Activated T-helper 1 cell treated with Interleukin-2 at 50 U/mL for 16 hours (primary cell): ENCODE measurements at places on chromosomes 7 and 10.

DNA sequence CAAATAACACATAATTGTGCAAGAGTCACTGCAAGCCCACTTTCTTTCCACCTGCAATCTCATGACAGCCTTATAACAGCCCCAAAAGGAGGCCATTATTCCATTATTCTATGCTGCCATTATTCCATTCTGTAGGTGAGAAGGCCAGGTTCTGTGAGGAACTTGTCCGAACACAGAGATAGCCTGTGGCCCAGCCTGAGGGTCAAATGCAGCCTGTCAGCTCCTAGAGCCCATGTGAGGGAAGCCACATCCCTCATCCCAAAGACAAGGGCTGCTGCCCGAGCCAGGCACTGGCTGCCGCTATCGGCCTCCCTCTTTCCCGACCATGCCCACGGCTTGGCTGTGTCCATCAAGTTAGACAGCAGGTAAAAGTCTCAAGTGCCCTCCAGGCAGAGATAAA is 24.1 kb upstream of the C10orf71 start:
- no peak for DNase-seq

- DNase-seq = no peak
These were observed 15.6 kb upstream of the CRHR2 start for GRCh38 chr7:30697719-30698460.

DNA sequence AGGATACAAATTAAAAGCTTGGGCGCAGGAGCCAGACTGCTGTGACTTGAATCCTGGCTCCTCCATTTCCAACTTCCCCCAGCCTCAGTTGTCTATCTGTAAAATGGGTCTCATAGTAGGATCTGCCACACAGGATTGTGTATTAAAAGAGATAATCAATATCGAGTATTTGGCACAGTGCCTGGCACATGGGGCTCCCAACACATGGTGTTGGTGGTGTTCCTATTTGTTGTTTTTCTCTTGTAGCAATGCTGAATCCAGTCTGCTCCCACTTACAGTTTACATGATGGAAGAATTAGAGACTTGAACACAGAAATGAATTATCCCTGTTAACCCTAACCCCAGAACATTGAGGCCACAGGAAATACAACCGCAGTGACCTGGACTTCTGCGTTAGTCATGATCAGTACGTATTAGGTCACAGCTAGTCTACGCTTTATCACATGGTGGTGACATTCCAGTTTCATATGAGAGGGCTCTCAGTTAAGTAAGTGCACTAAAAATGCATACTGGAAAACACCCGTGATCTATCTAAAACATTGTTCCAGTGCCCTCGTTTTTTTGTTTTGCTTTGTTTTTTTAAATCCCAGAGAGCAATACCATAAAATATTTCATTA is 169.5 kb upstream of the KLF14 start:
- no peak for DNase-seq

DNA sequence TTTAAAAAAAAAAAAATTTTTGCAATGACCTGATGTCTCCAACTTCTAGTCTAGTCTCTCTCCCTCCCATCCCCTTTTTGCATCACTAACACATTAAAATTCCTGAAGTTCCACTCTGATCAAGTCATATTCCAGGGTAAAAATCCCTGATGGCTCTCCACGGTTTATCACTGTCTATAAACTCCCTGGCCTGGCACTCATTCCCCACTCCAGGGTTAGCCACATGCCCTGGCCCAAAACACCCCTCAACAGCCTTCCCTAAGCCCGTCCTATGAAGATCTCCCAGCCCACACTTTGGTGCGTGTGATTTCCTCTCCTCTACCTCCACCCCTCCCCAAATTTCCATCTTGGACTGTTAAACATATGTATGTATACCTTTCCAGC is 125.4 kb downstream of the JAZF1 start:
- DNase-seq = no peak

GRCh38 chr7:116339564-116339963 is 129.2 kb downstream of the TES start:
- no peak for DNase-seq

GRCh38 chr10:125096371-125096770 is 64.0 kb downstream of the CTBP2 start:
- DNase-seq = no peak

GRCh38 chr7:128986609-128987008 is 48.9 kb downstream of the IRF5 start:
- no peak for DNase-seq

DNA sequence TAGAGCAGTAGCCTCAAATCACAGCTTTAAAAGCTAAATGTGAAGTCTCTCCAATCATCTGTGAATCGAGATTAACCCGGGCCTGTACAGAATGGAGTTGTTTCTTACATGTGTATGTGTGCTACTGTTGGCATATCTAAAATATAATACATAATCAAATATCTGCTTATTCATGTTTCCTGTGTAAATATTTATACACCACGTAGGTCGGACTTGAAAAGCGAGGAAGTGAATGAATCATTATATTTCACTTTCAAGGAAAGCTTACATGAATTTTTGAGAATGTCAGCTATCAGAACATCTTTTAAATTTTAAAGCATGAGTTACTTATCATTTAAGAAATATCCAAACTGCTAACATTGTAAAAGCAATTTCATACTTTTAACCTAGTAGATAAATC is 233.3 kb downstream of the SLC25A13 start:
- no peak for DNase-seq

GRCh38 chr10:79054203-79055099 is 14.3 kb upstream of the ZMIZ1 start:
- DNase-seq = no peak

DNA sequence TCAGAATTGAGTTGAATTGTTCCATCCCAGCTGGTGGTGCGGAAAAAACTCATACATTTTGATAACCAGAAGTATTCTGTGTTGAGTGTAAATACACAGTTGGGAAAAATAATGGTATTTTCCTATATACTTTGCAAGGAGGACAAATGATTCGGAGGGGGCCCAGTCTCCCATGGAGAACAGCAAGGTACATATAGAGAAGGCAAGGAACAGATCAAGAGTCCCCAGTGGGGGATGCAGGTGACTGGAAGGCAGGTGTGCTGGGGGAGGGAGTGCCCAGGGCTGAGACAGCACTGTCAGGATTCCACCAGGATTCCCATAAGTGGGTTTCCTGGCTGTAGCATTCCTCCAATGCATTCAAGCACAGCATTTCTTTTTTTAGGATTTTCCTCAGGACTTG is 10.8 kb upstream of the ADCY1 start:
- no peak for DNase-seq

- DNase-seq = no peak
These were observed 24.5 kb downstream of the STEAP1 start for GRCh38 chr7:90178679-90179278.

- DNase-seq = no peak
These were observed 198.9 kb downstream of the ETV1 start for GRCh38 chr7:13790611-13791010.

- DNase-seq = no peak
These were observed 166.9 kb downstream of the MYOF start for GRCh38 chr10:93315246-93315645.

GRCh38 chr10:11959966-11960365 is 82.6 kb downstream of the UPF2 start:
- DNase-seq = no peak

GRCh38 chr10:121695731-121696464 is 97.7 kb upstream of the FGFR2 start:
- no peak for DNase-seq

GRCh38 chr10:94936721-94937120 is 1.7 kb upstream of the CYP2C9 start:
- no peak for DNase-seq

GRCh38 chr10:50645236-50645635 is 21.5 kb upstream of the SGMS1 start:
- DNase-seq = no peak

DNA sequence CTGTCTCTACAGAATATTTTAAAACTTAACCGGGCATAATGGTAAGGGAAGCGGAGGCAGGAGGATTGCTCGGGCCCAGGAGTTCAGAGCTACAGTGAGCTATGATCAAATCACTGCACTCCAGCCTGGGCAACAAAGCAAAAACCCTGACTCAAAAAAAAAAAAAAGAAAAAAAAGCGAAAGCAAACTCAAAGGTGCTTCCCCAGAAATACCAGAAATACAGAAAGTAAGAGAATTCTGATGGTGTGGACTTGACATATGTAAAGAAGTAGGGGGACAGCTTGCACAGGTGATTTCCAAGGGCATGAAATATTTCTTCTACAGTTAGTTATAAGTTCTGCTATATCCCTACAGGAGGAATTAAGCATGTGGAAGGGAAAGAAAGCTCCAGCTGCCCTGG is 69.7 kb upstream of the APBB1IP start:
- no peak for DNase-seq

DNA sequence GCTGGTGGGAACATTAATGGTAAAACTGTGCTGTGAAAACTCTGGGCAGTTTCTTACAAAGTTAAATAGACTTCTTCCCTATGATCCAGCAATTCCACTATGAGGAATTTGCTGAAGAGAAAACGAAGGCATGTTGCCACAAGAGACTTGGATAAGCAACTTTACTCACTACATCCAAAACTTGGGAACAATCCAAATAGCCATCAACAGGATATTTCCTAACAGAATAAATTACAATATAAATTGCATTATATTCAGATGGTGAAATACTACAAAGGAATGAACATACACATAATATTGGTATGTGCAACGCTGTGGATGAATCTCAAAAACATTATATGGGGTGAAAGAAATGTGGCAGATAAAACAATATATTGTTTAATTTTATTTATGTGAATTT is 21.4 kb upstream of the MKI67 start:
- DNase-seq = no peak

GRCh38 chr7:130150587-130150986 is 54.6 kb downstream of the TMEM209 start:
- no peak for DNase-seq

- no peak for DNase-seq
These were observed 81.4 kb downstream of the HECW1 start for GRCh38 chr7:43193893-43194292.

DNA sequence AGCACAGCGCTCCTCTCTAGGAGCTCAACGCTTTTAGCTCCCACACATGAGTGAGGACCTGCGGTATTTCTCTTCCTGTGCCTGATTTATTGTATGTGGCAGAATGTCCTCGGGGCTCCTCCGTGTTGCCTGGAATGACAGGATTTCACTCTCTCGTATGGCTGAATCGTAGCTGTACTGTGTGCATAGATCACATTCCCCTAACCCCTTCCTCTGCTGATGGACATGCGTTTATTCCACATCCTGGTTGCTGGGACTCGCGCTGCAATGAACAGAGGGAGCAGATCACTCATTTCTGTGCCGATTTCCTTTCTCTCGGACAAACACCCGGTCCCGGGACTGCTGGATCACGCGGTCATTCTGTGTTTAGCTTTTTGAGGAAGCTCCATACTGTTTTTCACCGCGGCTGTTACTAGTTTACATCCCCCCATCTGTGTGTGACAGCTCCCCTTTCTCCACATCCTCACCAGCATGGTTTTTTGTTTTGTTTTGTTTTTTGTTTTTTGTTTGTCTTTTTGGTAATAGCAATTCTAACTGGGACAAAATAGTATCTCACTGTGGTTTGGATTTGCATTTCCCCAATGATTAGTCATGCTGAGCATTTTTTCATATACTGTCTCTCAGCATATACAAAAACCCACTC is 76.3 kb downstream of the FOXL3 start:
- no peak for DNase-seq

GRCh38 chr7:101910991-101911799 is 93.8 kb downstream of the CUX1 start:
- DNase-seq = no peak

DNA sequence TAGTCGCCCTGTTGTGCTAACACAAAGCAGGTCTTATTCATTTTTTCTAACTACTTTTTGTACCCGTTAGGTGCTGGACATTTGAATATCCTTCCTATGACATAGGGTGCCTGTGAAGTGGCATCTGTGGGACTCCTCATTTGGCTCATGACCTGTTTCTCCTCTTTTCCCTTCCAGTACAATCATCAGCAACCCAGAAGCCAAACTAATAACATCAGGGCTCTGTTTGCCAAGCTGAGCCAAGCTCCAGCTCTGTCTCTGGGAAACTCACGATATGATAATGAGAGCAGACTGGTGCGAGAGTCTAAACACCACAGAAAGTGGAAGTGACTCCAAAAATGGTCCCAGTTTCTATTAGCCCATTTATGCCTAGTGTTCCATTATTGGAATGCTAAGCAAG is 92.0 kb downstream of the SVIL start:
- no peak for DNase-seq

- no peak for DNase-seq
These were observed 634 bp upstream of the OR9A4 start for GRCh38 chr7:141915565-141915964.

DNA sequence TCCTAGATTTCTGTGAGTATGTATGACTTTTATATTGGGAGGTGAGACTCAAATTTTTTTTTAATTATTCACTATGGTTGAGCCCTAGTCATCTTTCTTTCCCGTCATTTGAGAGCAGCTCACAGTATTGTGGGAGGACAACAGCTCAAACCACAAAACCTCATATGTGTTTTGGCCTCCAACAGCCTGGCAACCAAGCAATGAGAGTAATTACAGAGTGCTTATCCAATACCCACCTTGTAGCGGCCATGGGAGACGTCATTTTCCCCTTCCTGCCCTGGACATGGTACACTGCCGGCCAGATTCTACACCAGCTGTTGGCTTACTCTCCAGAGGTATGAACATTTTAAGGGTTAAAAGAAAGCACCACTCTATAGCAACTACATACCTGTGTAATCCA is 49.1 kb downstream of the DOCK4 start:
- no peak for DNase-seq

DNA sequence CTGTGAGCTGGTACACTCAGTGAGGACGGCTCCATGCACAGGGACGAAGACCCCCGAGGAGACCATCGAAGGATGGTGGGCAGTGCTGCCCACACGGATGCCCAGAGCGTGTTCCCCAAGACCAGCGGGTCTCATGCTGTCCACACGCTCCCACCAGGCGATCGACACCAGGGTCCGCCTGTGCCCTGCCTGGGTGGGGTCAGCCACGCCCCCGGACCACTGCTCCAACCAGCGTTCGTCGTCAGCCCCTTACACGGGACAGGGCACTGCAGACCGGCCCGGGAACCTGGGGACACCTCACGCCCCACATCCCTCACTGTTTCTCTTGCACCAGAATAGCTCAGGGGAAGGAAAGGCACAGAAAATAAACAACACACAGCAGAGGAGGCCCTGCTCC is 223.5 kb downstream of the DNAJB6 start:
- DNase-seq = no peak

- DNase-seq = no peak
These were observed 427.1 kb downstream of the GPAM start for GRCh38 chr10:111756217-111757061.
